ENCODE measurements at places on chromosomes 12 and 14. TPM values are rescaled to one million over a fixed set of nuclear protein-coding genes. Genes with fewer than 3 reads are reported as not detected.
A peak's percentile ranks its signal among the peaks of the same experiment; 100 is the strongest.

DNA sequence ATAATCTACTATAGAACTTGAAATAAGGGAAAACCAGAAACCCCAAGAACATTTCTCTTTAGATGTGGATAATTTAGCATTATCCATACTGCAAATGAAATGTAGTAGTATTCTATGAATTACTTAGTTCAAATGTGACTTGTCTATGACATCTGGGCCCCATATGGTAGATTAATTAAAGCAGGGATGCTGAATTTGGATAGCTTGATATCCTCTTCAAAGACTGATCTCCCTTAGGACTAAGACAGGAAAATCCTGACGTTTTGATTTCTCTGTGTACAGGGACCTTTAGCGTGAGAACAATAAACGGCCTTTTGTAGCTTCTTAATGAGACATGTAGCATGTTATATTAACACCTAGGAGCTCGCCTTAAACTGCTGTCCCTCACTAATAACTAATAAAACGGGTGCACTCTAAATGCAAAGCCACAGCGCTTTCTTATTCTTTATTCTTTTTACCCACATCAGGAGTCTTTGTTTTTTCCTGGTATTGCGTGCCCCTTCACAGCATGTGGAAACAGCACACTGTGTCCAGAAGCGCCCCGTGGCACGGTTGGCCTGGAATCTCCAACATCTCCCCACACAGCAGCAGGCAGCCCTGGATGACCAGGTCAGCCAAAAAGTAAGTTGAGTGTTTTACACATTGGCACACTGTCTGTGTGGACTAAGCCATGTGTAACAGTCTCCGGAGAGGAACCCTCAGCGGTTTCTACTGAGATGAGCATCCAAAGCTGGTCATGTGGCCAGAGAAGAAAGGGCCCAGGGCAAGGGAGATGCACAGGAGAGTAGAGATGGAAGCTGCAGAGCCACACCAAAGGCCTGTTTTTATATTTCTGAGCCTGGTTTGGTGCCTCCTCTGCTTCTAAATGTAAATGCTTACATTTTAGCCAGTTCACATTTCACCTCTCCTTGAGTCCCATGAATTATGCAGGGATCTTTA lies 93.1 kb downstream of the SRGAP1 start:
- no peak for DNase-seq

DNA sequence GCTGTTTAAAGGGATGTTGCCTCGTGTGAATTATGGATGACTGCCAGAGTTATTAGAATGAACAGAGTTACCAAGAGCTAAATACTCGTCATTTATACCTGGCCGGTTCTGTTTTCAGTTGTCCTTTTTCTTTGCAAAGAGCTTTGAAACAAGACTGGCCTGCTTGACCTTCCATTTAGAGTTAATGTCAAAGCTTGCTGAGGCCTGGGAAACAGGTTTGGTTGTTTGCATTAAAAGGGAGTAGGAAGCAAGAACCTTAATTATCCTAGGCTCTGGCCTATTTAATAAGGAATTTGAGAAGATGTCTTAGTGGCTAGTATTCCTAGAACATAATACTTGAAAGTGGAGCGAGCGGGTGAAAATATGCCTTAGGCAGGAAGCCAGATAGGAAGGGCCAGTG lies 233.3 kb downstream of the CACNA1C start:
- DNase-seq = no peak

The GPATCH2L gene
- 39.0 TPM for total RNA-seq

GRCh38 chr12:117486840-117487659 lies 125.6 kb upstream of the NOS1 start:
- peak; percentile 0 for DNase-seq

The GARIN6 gene
- not detected for total RNA-seq

The PSMC6 gene
- total RNA-seq = 99.7 TPM

GRCh38 chr12:79020106-79020505 lies 155.5 kb downstream of the SYT1 start:
- DNase-seq = peak; percentile 9

The CLBA1 gene
- total RNA-seq = 5.8 TPM

The BORCS5 gene
- 10.6 TPM for total RNA-seq

DNA sequence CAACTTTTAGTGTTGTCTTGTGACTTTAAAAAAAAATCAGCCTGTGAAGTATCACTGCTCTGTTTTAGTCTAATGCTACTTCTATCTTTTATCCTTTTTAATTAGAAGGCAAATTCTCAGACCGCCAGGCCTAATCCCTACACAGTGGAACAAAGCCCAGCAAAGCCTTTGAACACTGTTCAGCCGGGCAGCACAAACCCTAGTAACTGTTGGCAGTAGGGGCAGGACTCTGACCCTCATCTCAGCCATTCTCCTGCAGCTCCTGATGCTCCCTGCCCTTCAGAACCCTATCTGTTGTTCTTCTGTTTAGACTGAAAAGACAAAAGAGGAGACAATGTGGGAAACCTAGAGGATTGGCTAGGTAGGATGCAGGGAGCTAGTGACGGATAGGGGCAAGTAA lies 78.0 kb upstream of the OTX2 start:
- DNase-seq = no peak

GRCh38 chr14:76985540-76986230 lies 42.8 kb downstream of the IRF2BPL start:
- DNase-seq = no peak

The AQP2 gene
- not detected for total RNA-seq

- peak; percentile 8 for DNase-seq
Measured at GRCh38 chr14:81565441-81566290, 32.0 kb upstream of the SEL1L start.

- no peak for DNase-seq
Measured at GRCh38 chr12:124015494-124016461, 42.8 kb downstream of the ZNF664 start.

GRCh38 chr12:91138337-91138920 lies 27.1 kb upstream of the LUM start:
- DNase-seq = peak; percentile 72

DNA sequence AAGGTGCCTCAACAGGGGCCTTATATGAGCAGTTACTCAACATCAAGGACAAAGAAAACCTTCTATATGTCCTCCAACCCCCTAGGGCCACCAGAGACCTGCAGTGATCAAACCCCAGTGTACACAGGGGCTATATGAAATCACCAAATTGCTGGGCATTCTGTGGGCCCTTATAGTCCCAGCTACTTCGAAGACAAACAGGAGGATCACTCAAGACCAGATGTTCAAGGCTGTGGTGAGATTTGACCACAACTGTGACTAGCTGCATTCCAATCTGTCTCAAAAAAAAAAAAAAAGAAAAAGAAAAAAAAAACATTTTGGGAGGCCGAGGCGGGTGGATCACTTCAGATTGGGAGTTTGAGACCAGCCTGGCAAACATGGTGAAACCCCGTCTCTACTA lies 51.0 kb upstream of the PRB2 start:
- DNase-seq = no peak

The CMKLR1 gene
- 1.7 TPM for total RNA-seq

GRCh38 chr12:106147956-106148355 lies 9.2 kb upstream of the NUAK1 start:
- DNase-seq = no peak

DNA sequence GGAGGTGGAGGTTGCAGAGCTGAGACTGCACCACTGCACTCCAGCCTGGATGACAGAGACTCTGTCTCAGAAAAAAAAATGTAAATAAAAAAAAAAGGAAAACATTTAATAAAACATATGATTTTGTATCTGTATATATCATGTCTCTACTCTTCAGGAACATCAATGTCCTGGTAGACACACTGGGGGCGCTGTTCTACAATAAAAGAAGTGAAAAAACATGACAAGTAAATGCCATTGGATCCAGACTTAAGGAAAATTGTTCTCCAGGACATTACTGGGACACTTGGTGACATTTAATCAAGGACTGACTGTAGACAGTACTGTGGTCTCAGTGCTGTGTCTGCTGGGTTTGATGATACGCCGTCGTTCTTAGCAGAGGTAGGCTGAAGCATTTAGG lies 15.5 kb upstream of the KLC1 start:
- peak; percentile 26 for DNase-seq

The ANKLE2 gene
- total RNA-seq = 118 TPM

The ENDOU gene
- not detected for total RNA-seq

DNA sequence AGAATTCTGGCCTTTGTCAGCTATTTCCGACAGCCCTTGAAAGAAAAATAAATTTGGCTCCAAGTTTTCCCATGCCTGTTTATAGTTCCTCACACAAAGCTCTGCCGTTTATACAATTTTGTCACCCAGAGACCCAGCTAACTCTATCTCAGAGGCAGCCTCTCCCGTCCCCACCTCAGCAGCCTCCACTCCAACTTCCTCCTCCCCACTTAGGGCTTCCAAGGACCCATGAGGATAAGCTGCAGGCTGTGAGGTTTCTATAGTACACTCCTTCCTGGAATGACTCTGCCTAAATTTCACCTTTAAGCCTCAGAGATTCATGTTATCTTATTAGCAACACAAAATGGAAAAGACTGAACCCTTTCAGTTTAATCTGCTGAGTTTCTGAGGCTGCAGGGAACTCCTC lies 71.8 kb downstream of the TTC9 start:
- DNase-seq = no peak

DNA sequence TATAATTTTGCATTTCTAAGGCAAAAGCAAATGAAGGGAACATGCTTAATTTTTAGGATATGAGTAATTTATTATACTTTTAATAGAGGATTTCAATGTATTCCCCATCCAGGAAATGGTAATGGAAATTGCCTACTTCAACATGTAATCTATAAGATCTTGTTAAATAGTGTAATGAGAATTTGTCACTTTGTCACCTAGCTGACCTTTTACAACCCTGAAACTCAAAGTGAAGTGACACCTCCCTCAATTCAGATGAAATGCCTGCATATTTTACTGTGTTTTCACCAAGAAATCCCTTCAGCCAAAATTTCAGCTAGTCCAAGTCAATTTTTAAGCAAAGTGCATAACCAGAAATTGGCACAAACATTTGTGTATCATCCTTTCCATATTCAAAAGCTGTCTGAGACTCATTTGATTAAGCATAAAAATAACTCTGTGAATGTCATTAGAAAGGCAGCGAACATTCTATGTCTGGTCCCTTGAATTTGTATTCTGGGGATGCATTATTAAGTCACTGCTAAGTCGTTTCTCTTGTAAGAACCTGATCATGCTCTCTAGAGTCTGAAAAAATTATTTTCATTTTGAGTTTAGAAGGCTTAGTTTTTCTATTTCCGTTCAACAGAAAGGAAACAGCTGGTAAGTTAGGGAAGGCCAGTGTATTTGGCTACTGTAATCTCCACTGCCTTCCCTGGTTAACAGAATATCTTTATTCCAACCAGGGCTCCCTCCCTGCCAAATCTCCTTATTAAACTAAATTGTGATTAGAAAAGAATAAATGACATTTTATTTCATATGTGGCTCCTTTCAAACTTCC lies 100.8 kb downstream of the IGF1 start:
- no peak for DNase-seq

- DNase-seq = no peak
Measured at GRCh38 chr14:91350483-91350812, 67.2 kb downstream of the CCDC88C start.

DNA sequence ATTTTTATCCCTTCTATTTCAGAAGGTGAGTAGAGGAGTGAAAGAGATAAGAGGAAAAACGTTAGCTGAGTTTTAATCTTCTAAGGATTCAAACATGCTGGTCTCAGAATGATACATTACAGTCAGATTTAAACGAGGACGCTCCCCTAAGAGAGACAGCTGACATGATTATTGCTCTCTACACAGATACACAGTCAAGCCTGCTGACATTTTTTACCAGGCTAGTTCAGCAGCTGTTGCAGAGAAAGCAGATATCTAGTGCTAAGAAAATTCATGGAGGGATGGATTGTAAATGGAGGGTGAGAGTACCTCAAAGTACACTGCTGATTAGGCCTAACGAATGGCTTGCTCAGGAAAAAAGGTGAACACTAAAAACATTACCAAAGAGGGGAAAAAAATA lies 31.9 kb upstream of the SOS2 start:
- DNase-seq = no peak

GRCh38 chr14:69711881-69712560 lies 54.9 kb upstream of the SRSF5 start:
- DNase-seq = no peak

GRCh38 chr12:9039397-9039977 lies 50.1 kb downstream of the KLRG1 start:
- peak; percentile 39 for DNase-seq

DNA sequence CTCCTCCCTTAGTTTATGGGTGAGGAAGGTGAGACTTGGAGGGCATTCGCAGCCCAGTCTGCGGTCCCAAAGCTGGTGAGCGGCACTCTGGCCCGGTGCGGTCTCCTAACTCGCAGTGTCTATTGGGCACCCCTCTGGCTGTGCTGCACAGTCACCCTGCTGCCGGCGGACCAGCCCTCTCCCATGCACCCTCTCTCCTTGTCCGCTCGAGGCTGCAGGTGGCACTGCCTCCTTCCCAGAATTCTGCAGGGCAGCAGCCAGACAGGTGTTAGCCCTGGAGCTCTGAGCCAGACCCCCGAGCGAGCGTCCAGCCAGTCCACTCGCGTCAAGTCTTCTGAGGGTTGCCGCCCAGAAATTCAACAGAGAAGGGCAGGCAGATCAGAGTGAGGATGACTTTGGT lies 56.8 kb upstream of the DYNC1H1 start:
- no peak for DNase-seq

GRCh38 chr12:29869946-29870345 lies 86.2 kb upstream of the TMTC1 start:
- DNase-seq = peak; percentile 3

The OAS2 gene
- total RNA-seq = 5.6 TPM

The CDK17 gene
- total RNA-seq = 73.8 TPM

DNA sequence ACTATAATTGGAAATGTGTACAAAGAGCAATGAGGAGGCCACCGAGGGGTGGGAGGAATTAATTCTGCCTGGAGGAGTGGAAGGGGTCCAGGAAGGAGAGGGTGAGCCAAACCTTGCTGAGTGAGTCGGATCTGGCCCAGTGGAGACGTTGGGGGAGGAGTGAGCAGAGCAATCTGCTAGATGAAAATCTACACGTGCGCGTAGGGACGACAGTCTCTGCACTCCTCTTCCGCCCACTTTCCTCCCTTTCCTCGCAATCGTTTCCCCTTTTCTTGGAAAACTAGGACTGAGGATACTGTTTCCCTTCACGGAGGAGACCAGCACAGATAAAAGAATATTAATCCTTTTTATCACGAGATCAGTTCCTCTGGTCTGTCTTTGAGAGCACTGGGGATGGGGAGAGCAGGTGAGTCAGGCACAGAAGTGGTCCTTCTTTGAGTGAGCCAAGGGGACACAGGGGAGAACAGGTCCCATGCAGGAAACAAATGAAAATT lies 2.9 kb upstream of the NAB2 start:
- DNase-seq = peak; percentile 29

The EGLN3 gene
- 0.64 TPM for total RNA-seq

The PLD4 gene
- total RNA-seq = not detected

The KRT8 gene
- 57.0 TPM for total RNA-seq

DNA sequence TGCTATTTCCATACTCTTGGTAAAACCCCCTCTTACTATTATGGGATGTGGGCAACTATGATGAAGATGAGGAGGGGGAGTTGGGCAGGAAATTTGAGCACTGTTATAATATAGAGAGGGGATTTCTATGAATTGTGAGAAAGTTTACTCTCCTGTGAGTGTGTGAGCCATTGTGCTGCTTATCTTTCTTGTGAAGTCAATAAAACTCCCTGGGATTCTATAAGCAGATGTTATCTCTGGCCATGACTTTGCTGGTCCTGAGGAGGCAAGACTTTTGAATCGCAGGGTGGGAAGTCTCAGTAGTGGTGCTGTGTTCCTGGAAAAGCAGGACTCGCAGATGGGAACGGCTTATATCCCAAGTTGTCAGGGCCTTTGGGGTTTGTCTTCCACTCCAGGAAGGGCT lies 62.2 kb downstream of the EMP1 start:
- DNase-seq = no peak

GRCh38 chr12:24615967-24616411 lies 332.9 kb downstream of the BCAT1 start:
- peak; percentile 76 for DNase-seq

GRCh38 chr14:50798048-50798421 lies 32.9 kb downstream of the NIN start:
- no peak for DNase-seq

- no peak for DNase-seq
Measured at GRCh38 chr12:119603767-119604166, 10.2 kb downstream of the TMEM233 start.

Data from fibroblast of villous mesenchyme (primary cell).